ENCODE measurements at places on chromosomes 11 and 22.

- no peak for DNase-seq
Measured at GRCh38 chr22:29380032-29380781, 8.2 kb downstream of the AP1B1 start.

GRCh38 chr11:14906993-14907392 lies 15.0 kb upstream of the CYP2R1 start:
- no peak for DNase-seq

DNA sequence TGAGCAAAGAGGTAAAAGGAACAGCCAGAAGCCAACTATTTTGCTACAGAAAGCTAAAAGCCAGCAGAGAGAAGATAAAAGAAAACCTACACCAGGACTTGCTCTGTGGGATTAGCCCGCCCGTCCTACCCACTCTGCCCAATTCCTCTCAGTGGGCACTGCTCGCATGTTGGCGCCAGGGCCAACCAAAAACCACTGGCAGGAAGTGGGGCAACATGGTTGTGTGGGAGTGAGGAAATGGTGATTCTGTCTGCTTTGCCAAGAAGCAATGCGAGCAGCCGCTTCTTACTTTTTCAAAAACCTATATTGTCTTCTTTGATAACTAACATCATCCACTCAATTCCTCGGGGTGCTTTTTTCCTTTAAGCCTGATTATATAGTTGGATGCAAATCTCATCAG lies 14.2 kb upstream of the APOA1 start:
- no peak for DNase-seq

DNA sequence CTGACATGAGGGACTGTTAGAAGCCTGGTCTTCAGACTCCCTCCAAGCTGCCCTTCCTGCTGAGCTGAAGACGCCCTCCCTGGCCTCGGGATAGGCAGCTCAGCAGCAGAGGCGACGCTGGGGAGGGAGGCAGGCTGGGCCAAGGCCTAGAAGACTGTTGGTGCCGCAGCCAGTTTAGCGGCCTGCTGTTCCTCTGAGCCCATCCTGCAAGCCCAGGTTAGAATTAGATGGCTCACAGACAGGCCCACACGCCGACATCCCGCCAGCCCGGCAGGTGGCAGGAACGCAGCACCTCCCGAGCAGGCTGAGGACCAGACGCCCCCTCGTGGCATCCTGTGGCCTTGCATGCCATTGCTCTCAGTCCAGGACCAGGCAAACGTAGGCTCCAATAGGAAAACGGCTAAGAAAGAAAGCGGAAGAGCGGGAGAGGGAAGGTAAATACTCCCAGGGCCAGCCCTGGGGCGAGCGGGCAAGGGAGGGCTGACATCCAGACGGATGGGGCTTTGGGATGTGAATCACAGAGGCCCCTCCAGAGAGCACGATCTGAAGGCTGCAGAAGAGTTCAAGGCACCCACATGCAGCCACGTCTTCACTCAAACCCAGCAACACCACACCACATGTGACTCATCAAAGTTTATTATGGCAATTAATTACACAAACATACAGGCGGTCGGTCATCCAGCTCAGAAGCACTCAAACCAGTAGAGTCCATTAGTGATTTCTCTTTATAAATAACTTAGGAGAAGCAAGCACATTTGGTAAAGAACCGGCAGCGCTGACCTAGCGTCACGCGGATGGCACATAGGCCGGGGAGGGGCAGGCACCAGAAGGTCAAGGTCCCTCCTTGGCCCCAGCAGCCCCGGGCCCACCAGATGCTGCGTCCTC lies 27.6 kb downstream of the CD5 start:
- peak; percentile 76 for DNase-seq

DNA sequence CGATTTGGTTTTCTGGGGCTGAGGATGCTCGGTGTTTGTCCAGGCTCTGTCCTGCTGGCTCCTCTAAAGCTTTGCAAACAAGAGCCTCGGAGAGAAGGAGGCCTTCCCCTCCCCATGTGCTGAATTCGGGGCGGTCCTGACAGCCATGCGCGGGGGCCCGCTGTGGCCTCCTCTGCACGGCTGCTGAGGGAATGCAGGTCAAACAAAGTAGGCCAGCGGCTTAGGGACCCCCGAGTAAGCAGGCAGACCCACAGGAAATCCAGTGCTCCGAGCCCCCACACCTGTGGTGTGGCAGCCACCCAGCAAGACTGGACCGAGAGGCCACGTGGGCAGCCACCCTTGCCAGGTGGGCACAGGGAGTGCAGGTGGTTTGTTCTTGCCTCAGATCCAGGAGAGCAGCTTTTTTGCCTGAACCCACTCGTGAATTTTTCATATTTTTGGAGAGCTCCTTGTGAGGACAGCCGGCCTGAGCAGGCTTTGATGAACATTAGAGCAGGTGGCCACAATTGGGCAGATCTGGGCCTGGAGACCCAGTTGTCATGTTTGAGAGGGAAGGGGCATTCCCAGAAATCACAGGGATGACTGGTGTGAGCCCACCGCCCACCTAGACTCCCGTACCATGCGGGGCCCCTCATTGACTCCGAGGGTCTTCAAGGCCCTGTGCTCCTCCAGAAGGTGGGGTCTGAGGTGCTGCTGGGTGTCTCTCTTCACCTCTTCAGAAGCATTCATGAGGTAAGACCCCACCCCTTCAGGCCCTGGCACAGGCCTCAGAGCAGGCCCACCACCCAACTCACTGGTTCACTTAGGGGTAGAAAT lies 43.0 kb upstream of the KCNQ1OT1 start:
- no peak for DNase-seq

DNA sequence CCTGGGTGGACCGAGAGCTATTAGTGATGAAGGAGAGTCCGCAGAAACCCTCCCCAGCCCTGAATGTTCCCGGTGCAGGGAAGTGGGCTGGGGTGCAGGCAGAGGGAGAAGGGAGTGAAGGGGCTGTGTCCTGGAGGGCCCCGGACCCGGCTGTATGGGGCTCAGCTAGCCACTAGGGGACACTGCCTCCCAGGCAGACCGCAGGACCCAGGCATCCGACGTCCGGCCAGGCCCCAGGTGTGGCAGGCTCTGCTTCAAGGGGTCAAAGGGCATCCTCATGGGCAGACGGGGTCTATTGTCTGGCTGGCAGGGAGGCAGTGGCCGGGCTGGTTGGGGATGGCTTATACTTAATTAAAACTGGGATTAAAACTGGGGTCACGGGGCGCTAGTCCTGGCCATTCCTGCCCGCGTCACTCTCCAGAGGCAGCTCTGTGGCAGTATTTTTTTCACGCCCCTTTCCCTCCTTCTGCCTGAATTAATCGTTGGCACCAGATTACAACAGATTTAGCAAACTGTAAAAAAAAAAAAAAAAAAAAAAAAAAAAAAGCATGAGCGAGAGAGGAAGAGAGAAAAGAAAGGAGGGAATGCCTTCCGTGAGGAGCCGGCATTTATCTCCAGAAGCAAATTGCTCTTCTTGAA lies 5.1 kb downstream of the FLRT1 start:
- DNase-seq = no peak

GRCh38 chr11:111960916-111961315 lies 23.8 kb downstream of the DIXDC1 start:
- DNase-seq = peak; percentile 37

- DNase-seq = peak; percentile 65
Measured at GRCh38 chr11:34346551-34346950, 11.3 kb downstream of the ABTB2 start.

- peak; percentile 40 for DNase-seq
Measured at GRCh38 chr11:102580185-102580951, 44.8 kb downstream of the MMP20 start.

DNA sequence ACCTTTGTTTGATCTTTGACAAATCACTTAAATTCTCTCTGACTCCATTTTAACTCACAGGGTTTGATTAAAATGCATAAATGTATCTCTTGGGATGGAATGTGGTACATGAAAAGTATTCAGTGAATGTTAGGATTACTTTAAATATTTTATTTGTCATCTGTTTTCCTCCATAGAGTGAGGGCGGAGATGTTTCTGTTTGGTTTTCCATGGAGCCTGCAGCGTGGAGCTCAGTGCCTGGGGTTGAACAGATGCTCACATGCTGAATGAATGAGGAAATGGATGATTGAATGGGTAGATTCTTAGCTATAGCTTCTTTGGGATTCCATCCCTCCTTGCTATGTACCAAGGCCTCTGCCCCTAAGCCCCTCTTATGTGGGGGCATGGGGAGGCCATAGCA lies 10.0 kb downstream of the TSPAN18 start:
- DNase-seq = no peak

DNA sequence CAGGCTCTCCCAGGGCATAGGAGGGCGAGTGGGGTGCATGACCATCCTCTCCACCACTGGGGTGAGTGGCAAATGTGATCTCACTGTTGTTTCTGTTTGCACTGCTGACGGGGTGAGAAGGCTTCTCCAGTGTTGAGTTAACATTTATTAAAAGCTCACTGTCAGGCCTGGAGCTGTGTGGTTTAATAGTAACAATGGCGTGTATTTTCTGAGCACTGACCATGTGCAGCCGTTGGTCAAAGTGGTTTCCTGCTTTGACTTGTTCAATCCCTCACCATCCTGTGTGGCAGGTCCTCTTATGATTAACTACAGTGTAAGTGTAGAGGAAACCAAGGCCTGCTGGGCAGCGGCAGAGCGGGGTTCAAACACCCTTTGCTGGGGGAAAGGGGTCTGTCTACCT lies 4.4 kb downstream of the A4GALT start:
- peak; percentile 8 for DNase-seq

DNA sequence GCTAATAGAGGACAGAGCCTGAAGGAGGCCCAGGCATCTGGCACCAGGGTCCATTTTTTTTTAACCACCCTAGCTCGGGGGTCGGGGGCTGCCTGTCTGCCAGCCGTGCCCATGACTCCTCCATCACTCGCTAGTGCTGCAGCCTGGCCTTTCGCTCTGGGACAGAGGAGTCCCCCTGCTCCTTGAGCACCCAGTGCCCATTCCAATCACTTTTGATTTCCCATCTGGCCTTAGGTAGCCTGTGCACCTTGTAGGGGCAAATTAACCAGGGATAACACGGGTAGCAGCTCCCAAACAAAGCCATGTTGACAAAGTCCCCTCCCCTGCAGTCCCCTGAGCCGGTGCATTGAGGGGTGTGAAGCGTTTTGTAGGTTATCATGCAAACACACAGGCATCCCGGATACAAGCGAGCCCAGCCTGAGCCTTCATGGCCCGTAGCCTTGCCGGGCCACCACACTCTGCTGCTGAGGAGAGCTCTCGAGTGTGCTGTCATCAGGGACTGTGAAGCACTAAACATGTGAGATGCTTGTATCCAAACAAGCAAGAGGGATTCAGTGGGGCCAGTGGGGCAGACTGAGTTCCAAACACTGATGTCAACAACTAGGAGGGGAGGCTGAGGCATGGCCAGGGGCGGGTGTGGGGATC lies 208.7 kb downstream of the DSCAML1 start:
- DNase-seq = no peak

- no peak for DNase-seq
Measured at GRCh38 chr11:70885281-70886231, 366.8 kb downstream of the SHANK2 start.

- DNase-seq = no peak
Measured at GRCh38 chr22:25453557-25453956, 110.9 kb upstream of the GRK3 start.

DNA sequence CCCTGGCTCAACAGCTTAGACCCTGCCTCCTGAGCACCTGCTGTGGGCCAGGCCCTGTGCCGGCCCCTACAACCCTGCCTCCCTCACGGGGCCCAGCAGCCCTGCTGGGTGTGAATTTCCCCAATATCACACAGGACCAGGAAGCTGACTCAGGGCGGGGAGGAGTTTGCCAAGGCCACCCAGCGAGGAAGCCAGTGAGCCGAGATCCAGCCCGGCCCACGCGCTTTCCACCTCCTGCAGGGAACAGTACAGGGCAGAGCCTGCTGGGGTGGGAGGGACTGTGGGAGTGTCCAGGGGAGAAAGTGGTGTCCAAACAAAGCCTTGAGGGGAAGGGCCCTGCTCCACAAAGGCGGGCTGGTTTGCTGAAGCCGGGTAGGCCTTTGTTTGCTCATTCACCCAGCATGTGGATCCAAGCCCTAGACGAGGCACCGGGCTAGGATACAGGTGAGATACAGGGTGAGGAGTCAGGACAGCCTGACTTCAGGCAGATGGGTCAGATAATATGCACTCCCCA lies 26.8 kb downstream of the RPL3 start:
- peak; percentile 93 for DNase-seq

GRCh38 chr11:119094816-119095065 lies 6.9 kb downstream of the DPAGT1 start:
- peak; percentile 75 for DNase-seq

DNA sequence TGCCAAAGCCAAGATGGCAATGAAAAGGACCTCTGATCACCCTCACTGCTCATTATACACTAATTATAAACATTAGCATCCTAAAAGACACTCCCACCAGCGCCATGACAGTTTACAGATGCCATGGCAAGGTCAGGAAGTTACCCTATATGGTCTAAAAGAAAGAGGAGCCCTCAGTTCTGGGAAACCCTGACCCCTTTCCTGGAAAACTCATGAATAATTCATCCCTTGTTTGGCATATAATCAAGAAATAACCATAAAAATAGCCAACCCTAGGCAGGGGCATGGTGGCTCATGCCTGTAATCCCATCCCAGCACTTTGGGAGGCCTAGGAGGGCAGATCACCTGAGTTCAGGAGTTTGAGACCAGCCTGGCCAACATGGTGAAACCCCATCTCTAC lies 12.7 kb upstream of the CAPN5 start:
- no peak for DNase-seq

- DNase-seq = no peak
Measured at GRCh38 chr22:50323900-50324299, 2.9 kb downstream of the DENND6B start.

GRCh38 chr11:17570034-17570433 lies 23.0 kb downstream of the OTOG start:
- DNase-seq = no peak

DNA sequence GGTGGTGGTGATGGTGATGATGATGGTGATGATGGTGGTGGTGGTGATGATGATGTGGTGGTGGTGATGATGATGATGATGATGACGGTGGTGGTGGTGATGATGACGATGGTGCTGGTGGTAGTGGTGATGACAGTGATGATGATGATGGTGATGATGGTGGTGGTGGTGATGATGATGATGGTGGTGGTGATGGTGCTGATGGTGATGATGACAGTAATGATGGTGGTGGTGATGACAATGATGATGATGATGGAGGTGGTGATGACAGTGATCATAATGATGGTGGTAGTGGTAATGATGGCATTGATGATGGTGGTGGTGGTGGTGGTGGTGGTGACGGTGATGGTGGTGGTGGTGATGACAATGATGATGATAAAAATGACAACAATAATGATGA lies 52.1 kb upstream of the ANO1 start:
- DNase-seq = no peak

DNA sequence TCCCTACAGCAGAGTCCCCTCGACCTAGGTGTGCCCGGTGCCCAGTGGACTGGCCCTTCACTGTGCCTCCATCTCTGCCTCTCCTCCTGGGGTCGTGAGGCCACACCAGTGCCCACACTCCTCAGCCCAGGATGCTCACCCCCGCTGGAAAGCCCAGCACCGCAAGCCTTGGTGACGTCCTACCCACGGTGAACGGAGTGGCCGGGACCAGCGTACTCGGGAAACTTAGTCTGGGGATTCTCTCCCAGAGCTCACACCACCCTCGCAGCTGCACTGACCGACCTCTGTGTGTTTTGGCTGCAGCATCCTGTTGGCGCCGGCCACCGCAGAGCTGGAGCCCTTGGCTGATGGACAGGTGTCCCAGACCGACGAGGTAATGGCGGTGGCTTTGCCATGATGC lies 35.5 kb upstream of the KRTAP5-7 start:
- no peak for DNase-seq

Measured in astrocyte (in vitro differentiated cells and primary cell).